ENCODE measurements at places on chromosomes 7 and 10. TPM values are rescaled to one million over a fixed set of nuclear protein-coding genes. Genes with fewer than 3 reads are reported as not detected.
A peak's percentile ranks its signal among the peaks of the same experiment; 100 is the strongest.

DNA sequence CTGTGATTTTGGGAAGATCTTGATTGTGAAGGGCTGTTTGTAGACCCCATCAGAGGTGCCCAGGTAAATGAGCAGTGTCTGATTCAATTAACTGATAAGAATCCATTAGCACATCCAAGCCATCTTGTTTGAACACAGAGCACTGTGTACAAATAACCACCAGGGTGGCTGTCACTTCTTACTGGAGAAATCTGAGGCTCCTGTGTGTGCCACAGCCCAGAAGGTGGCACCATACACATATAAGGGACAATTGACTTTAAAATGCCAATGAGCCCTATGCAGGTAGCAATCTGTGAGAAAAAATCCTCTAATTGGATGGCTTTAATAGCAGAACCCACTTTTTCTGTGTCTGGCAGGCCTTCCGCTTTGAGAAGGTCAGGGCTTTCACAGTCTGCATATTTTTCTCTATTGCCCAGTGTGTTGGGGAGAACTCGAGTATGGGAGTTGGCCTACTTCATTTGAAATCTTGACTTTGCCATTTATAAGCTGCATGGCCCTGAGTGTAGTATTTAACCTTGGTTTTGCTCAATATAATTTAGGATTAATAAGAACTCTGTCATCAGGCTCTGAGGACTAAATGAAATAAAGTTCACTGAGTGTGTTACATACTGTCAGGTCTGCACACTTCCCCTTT is 517.4 kb downstream of the CCSER2 start:
- DNase-seq = no peak

- peak; percentile 41 for DNase-seq
Measured at GRCh38 chr10:13270877-13271551, 28.9 kb downstream of the PHYH start.

DNA sequence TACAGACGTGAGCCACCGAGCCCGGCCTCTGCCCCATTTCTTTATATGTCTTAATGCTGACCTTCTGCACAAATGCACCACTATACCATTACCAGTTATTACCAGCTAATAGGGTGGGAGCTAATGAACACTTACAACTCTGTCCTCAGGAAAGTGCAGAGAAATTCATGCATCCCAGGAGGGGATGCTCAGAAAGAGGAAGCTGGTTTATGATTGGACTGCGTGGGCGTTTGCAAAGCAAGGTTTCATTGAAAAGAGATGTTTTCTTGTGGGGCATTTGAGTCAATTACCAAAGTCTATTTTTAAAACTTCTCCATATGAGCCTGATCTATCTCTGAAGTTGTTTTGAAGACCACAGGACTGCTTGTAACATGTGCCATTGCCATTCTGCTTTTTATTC is 417.7 kb upstream of the CELF2 start:
- no peak for DNase-seq

DNA sequence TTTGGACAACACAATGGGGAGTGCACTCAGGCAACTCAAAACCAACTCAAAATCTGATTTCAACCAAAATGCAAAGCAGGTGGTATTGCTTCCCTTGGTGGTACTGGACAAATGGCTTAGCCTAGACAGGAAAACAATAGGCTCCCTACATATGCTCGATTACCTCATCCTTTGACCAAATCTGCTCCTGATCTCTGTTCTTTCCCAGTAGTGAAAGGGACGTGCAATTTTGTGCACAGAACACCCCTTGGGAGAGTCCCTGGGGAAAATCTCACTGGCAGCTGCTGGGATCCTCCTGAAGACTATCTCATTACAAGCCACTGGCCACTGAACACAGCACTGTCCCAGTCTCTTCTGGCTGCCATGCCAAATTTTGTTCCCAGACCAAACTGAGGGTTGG is 149.2 kb upstream of the VSTM2A start:
- no peak for DNase-seq

- peak; percentile 90 for DNase-seq
Measured at GRCh38 chr7:30206491-30206890, 71.7 kb downstream of the MTURN start.

DNA sequence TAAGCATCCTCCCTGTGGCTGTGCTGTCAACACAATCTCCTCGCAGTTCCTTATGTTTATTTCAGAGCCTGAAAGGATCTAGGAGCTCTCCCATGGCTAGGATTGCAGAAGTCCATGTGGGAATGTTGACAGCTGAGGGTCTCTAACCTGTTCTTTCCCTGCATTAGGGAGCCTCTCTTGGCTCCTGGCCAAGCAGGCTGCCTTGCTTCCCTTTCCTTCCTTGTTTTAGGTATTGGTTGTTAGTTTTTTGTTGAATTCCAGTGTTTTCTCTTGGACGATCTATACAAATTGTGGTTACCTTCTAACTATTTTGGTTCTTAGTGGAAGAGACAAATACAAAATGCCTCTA is 171.8 kb downstream of the MLLT10 start:
- DNase-seq = no peak

GRCh38 chr10:11319990-11320602 is 291.4 kb downstream of the USP6NL start:
- no peak for DNase-seq

- DNase-seq = no peak
Measured at GRCh38 chr7:128919241-128919640, 8.7 kb upstream of the KCP start.

DNA sequence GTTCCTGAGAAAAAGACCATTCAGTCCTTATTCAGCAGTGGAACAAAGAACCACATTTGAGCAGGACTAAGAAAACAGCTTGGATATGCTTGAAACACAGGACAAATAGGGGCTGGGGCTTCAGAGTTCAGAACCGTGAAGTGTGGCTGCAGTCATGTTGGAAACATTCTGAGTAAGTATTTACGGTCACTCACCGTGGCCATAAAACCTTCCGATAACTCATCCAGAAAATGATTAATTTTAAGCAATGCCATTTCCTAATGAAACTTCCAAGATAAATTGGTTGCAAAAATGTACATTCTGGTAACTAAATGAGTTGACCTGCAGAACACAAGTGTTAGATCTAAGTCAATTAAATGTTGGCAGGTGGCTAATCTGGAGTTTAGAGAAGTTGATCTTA is 279.2 kb downstream of the CXCL12 start:
- no peak for DNase-seq

DNA sequence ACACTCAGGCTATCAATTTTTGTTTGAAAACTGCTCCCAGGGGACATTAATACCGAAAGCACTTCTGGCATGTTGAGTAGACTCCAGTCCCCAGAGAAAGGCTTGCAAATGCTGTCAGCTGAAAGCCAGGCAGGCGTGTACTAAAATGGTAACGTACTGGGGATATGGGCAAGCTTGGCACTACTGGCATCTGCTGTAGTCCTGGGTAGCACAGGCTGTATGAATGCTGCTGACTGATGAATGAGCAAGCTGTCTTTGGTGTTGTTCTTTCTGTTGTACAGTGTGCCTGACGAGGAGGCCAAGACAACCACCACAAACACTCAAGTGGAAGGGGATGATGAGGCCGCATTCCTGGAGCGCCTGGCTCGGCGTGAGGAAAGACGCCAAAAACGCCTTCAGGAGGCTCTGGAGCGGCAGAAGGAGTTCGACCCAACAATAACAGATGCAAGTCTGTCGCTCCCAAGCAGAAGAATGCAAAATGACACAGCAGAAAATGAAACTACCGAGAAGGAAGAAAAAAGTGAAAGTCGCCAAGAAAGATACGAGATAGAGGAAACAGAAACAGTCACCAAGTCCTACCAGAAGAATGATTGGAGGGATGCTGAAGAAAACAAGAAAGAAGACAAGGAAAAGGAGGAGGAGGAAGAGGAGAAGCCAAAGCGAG is 53.5 kb upstream of the AGBL3 start:
- DNase-seq = peak; percentile 13

DNA sequence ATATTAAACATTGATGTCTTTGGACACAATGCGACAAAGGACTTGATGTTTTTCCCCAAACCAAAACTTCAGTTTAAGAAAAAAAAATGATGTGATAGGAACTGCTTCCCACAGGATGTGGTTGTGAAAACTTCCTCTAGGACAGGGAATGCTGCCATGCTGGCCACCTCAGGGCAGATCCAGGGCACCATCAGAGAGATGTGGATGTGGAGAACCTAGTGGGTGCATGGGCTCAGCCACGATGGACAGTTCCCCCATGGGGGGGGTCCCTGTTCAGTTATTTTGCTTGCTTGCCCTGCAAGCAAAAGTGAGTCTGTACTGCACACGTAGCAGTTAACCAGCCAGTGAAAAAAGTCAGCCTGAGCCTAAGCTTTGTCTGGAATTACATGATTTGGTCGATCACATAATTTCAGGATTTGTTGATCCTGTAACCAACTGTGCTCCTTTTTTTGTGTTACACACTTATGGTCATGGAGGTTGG is 36.3 kb downstream of the LAMB4 start:
- peak; percentile 54 for DNase-seq

GRCh38 chr10:13417459-13418126 is 69.5 kb upstream of the SEPHS1 start:
- peak; percentile 68 for DNase-seq

DNA sequence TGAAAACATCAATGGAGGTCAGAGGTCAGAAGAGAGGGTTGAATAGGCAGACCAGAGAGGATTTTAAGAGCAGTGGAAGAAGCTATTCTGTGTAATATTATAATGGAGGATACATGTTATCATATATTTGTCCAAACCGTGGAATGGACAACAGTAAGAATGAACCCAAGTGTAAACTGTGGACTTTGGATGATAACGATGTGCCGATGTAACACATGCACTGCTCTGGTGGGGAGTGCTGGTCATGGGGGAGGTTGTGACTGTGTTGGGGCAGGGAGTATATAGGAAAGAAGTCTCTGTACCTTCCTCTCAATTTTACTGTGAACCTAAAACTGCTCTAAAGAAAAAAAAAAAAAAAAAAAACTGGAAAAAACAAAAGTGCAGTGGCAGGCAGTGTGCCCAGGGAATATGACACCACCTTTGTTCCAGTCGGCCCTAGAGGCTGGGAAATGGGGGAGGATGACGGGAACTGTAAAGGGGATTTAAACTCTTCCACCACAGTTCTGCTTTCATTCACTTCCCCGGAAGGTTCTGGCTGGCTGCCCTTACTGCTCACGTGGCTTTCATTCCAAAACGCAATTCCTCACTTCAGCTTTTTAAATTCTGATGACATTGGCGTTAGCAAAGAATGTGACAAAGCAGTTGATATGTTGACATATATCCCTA is 113.7 kb upstream of the ANKRD1 start:
- DNase-seq = peak; percentile 54

GRCh38 chr7:101519324-101520023 is 109.6 kb downstream of the MYL10 start:
- peak; percentile 87 for DNase-seq

GRCh38 chr7:12694817-12695216 is 7.4 kb downstream of the ARL4A start:
- no peak for DNase-seq

- DNase-seq = no peak
Measured at GRCh38 chr10:124545351-124546054, 83.9 kb downstream of the LHPP start.

- DNase-seq = no peak
Measured at GRCh38 chr7:117567781-117568180, 88.0 kb downstream of the CFTR start.

- peak; percentile 39 for DNase-seq
Measured at GRCh38 chr10:24617771-24618396, 105.8 kb downstream of the ARHGAP21 start.

DNA sequence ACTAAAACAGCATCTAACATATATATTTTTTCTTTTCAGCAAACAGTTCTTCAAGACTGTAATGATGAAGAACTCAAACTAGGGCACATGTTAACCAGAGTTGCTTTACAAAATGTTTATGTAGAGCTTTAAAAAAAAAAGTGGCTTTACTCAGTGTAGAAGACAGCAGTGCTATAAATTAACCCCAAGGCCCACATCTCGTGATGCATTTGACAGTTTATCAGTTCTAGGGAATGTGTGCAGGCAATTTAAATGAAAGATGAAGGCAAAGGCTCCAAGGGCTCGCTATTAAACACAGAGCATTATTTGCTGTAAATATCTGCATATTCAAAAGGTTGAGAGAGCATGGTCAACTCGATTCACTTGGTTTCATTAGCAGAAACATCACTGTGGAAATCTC is 558.1 kb downstream of the MAGI2 start:
- DNase-seq = no peak

- no peak for DNase-seq
Measured at GRCh38 chr7:123771256-123771655, 22.5 kb upstream of the WASL start.

GRCh38 chr10:84660450-84661159 is 332.2 kb downstream of the CCSER2 start:
- DNase-seq = no peak

GRCh38 chr7:18370633-18371032 is 124.9 kb upstream of the HDAC9 start:
- DNase-seq = no peak

GRCh38 chr10:33237736-33238624 is 96.5 kb downstream of the NRP1 start:
- peak; percentile 94 for DNase-seq

DNA sequence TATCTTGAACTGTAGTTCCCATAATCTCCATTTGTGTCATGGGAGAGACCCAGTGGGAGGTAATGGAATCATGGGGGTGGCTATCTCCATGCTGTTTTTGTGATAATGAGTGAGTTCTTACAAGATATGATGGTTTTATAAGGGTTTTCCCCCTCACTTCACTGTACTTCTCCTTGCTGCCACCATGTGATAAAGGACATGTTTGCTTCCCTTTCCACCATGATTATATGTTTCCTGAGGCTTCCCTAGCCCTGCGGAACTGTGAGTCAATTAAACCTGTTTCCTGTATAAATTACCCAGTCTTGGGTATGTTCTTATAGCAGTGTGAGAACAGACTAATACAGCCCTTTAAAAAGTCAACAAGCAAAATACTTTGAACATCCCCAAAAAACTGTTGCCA is 427.7 kb downstream of the HTR7 start:
- DNase-seq = no peak

GRCh38 chr7:87111877-87112276 is 40.4 kb upstream of the DMTF1 start:
- no peak for DNase-seq

DNA sequence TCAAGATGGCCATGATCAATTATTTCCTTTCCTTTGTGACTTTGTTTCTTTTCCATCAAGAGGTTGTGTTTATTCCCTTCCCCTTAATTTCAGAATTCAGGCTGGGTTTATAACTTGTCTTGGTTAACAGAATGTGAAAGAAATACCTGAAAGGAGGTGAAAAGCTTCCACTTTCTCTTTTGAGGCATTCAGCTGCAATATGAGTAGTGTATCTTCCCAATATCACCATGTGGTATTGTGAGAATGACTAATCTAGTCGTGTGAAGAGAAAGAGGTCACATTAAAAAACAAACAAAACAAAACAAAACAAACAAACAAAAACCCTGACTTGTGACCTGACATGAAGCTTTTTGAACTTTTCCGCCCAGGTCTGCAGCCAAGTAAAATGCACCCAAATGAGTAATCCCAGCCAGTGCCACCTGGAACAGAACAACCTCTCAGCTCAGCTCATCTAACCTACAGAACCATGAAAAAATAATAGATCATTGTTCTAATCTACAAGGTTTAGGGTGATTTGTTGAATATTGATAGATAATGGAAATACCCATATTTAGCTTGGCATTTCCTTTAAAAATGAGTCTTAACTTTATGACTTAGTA is 70.8 kb upstream of the TEX47 start:
- DNase-seq = no peak

TFEC gene
- total RNA-seq = 0.63 TPM

BAMBI gene
- total RNA-seq = 31.5 TPM

LRIT1 gene
- not detected for total RNA-seq

GPR146 gene
- total RNA-seq = 0.17 TPM

RPEL1 gene
- total RNA-seq = 0.06 TPM

UBE2D4 gene
- 39.8 TPM for total RNA-seq

BAG3 gene
- total RNA-seq = 9.4 TPM

MDH2 gene
- 97.0 TPM for total RNA-seq

HOXA13 gene
- 0.86 TPM for total RNA-seq

SLC25A40 gene
- total RNA-seq = 17.0 TPM

SLC26A4 gene
- total RNA-seq = 6.8 TPM

SLC29A4 gene
- 1.4 TPM for total RNA-seq

Measured in Daoy (cell line).